ENCODE measurements at places on chromosomes 4 and X. TPM values are rescaled to one million over a fixed set of nuclear protein-coding genes. Genes with fewer than 3 reads are reported as not detected.

The CYTL1 gene
- 0.54 TPM for total RNA-seq

The UCP1 gene
- not detected for total RNA-seq

The FAM149A gene
- total RNA-seq, result 1.1 TPM

The SLC6A14 gene
- not detected for total RNA-seq

- peaks cover 12% of the 10 kb centered on the region for H3K4me1 ChIP-seq
- no peak overlapping the region for H3K27ac ChIP-seq
- no peak for DNase-seq
- no peak overlapping the region for H3K4me3 ChIP-seq
- H3K36me3 ChIP-seq, result no peaks in the 10 kb centered on the region
These were observed 4.3 kb downstream of the CLGN start for GRCh38 chr4:140423106-140423505.

DNA sequence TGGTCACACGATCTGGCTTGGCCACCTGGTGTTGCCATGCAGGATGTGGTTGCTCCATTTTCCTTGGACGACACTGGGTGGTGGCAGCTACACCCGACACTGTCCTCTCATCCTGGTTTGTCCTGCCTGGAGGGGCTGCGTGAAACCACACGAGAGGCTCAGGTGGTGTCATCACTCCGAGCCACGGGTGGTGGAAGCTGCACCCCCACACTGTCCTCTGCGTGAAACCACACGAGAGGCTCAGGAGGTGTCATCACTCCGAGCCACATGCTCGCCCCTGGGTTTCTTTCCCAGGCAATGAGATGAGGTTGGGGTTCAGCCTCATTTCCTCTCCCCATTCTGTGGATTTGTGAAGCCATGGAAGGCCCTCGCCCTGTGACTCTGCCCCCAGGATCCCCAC, 34.3 kb downstream of the WFS1 start:
- H3K4me1 ChIP-seq, result no peaks in the 10 kb centered on the region
- DNase-seq, result no peak
- H3K36me3 ChIP-seq, result no peaks in the 10 kb centered on the region
- H3K27ac ChIP-seq, result no peak overlapping the region
- H3K27me3 ChIP-seq, result peaks cover 5% of the 10 kb centered on the region

All from CD4-positive, CD25-positive, alpha-beta regulatory T cell (primary cell).